ENCODE measurements at places on chromosomes 2 and 18.
A peak's percentile ranks its signal among the peaks of the same experiment; 100 is the strongest.

- DNase-seq = no peak
Measured at GRCh38 chr2:30664761-30665358, 142.4 kb downstream of the CAPN13 start.

DNA sequence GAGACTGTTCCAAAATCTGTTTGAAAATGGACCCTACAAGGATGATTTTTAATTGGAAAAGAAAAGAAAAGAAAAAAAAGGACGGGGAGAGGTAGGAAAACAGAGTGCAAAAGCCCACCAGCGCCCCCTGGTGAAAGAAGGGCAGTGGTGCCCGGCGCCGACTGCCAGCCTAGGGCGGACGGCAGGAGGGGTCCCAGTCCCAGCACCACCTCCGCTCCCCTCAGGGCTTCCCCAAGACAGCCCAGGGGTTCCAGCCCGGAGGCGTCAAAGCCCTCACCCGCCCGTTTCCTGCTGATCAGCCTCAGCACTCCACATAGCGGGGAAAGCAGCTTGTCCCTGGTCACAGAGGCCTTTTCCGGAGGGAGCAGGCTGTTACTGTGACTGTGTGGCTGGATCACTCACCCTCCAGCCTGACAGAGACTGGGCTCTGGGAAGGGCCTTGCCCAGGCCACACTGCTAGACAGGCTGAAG is 213.9 kb downstream of the TFCP2L1 start:
- DNase-seq = peak; percentile 96

DNA sequence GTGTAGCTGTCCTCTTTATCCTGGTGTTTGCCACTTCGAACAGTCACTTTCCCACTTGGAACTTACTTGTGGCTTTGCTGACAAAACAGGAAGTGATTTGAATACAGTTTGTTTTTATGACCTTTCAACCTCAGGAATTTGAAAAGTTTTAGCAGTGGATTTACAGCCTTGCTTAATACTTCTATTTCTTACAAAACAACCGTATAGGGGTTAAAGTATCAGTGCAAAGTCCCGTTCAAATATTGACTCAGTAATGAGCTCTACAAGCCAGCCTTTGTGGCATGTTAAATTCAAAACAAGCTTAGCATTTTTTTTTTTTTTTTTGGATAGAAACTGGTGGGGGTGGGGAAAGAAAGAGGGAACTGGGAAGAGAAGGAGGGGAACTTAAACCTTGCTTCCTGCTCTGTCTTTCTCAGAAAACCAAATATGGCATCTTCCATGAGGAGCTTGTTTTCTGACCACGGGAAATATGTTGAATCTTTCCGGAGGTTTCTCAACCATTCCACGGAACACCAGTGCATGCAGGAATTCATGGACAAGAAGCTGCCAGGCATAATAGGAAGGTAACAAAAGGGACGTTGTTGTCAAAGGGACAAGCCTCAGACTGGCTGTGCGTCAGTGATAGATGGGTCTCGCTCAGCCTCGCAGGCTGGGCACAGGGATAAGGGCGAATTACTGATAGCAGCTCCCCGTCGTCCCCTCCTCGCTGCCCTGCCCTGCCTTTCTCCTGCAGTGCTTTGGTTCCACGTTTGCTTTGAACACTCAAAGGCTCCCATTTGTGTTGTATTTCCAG is at the start of gene HNMT:
Gene HNMT, plus strand, starts transcription at position 408 of the 793 bp plus-strand sequence. Its CDS starts 19 bp downstream, at position 427.
- DNase-seq = peak; percentile 39

DNA sequence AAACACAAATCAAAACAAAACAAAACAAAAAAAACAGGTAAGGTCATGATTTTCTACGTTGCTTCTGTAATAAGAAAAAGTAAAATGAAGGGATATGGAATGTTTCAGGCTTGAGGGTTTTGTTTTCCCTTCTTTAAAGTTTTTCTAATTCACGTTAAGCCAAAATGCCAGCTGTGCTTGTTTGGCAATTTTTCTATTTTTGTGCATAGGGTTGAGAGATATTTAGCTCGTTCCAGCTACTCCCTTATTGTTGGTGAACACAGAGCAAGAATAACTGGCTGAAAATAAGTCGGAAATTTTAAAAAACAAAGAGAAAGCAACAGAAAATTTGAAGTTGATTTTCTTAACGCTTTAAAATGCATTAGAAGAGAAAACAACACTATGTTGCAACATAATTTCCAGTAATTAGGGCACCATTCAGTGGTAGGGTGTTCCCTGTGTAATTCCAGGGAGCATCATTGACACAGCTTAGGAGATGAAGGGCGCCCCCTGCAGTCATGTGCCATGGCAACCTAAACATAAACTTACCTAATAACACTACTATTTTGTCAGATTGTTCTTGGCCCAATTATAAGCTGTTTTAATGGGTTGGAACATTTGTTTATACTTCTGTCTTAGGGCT is 99.5 kb downstream of the DTNA start:
- DNase-seq = no peak

DNA sequence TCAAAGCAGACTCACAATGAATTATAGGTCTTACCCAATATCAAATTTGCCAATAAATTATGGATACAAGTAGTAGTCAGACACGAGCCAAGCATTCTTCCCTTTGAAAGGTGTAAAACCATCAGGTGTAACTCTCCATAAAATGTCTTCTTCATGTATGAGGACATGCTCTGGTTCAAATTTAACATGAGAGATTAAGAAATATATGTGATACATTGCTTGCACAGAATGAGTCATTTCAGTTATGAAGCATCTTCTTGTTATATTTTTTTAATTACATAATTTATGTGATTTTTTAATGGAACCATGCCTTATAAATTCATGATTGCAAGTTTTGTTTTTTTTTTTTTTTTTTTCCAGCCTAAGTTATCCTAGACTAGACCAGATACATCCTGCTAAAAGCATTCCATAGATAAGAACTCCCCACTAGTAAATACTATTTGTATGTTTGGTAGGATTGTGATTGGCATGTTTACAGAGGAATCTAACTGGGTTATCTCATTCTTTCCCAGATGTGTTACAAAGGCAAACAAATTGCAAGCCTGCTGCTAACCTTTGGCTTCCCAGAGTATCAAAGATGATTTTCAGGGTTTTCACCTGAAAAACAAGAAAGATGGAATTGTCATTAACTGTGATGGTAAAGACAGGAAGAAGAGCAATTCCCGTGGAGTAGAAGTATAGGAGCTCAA is 621.9 kb downstream of the XIRP2 start:
- DNase-seq = no peak

DNA sequence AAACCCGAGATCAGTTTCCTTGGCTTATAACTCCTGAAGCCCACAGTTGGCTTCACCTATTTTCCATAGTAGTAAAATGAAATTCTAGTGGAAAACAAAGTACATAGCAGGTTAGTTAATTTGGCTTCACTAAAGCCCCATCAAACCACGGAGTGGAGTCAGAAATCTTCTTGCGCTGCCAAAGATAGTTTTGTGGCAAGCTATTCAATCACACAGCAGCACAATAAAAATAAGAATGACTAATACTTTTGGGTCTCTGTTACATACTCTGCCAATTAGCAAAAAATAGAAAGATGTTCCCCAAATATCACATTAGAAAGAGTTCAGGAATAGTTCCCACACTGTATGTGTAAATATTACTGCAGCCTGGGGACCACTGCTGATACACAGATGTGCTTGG is 175.2 kb upstream of the NOL4 start:
- DNase-seq = no peak

DNA sequence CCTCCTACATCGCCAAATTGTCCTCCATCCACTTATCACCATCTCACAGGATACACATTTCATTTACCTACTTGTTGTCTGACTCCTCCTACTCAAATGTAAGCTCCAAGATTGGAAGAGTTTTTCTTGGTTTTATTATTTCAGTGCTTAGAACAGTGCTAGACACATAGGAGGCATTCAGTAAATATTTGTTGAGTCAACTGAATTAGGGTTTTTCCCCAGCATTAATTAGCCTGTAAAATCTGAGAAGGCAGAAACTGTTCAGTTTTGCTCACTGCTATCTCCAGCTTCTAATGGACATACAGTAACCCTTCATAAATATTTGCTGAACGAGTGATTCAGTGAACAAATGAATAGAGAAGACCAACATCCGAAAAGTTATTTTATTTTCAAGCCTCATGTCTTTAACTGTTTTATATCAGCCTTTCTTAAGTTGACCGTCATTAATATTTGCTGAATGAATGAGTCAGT is 800 bp downstream of the TTC21B start:
- no peak for DNase-seq

GRCh38 chr2:129299338-129299737 is 680.1 kb upstream of the RAB6C start:
- DNase-seq = no peak

DNA sequence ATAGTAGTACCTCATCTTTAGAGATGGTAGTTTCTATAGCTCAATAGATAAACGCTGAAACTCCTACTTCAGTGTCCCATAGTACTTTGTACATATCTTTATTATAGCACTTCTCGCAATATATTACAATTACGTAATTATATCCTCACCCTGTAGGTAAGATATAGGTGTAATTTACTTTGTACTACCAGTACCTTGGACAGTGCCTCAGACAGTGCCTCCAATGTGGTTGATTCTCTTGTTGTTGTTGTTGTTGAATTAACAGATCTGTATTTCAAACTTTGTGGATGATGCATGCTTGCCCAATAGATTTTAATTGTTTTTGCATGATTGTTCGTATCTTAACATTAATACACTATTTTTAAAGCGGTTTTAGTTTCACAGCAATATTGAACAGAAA is 188.6 kb downstream of the ARL6IP6 start:
- no peak for DNase-seq

- DNase-seq = no peak
Measured at GRCh38 chr2:204110338-204110741, 173.8 kb downstream of the ICOS start.

DNA sequence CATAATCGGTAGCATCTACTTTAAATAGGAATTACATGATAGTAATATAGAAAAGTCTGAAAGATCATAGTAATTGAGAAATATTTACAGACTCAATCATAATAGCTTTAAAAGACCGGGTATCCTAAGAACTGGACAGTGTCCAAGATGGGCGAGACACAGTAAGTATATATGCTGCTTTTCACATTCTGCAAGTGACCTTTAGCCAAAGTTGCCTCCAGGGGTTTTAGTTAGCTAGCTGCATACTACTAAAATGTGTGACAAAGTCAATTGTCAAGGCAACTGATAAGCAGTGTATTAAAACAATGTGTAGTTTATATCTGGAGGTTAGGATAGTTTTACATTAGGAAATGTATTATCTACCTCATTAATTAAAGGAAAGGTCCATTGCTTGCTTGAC is 24.6 kb downstream of the CD302 start:
- no peak for DNase-seq

DNA sequence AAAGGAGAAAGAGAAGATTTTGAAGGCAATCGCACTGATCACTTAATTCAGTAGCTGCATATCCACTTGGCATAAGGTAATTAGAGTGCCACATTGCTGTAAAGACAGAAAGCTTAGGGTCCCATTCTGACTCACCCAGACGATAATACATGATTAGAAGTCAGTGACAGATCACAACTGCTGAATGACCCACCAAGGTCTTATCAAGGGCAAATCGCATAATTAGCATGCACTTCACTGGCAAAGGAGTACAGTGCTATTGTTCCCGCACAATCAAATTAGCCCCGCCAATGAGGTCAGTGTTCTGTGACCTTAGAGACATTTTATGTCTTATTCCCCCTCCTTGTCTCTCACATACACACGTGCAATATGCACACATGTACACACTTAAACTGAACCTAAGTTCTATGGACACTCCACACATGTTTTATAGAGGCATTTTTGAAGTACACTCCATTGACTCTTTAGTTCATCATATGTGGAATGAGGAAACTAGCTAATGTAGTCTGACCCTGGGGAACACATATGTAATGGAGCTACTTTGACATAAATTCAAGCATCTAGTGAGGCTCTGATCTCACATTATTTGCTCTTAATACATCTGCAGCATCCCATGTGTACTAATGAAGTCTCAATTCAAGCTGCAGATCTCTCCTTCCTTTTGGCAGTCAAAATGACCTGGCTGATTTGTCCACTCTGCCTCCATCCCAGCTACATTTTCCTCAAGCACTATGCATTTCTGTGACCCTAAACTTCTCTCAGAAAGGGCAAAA is 673.8 kb upstream of the FANCL start:
- no peak for DNase-seq

GRCh38 chr2:234003972-234004617 is 46.4 kb upstream of the SPP2 start:
- no peak for DNase-seq

- DNase-seq = no peak
Measured at GRCh38 chr18:45462179-45462578, 153.1 kb upstream of the SLC14A2 start.

- DNase-seq = no peak
Measured at GRCh38 chr2:54768772-54769428, 45.4 kb downstream of the EML6 start.

DNA sequence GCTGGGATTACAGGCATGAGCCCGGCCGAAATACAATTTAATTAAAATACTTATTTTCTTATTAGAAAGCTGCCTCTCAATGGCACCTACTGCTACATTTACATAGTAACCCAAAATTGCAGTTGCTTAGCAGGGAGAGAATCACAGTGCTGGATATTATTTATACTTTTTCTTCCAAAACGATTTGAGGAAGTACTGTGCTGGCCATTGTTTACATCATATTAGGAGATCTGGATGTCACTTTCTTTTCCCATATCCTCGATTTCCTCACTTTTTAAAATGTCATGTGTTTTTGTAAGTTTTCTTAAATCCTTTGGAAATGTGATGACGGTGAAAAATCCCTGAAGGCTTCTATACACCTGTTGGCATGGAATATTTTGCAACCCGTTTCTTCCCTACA is 3.4 kb upstream of the SP3 start:
- DNase-seq = no peak

DNA sequence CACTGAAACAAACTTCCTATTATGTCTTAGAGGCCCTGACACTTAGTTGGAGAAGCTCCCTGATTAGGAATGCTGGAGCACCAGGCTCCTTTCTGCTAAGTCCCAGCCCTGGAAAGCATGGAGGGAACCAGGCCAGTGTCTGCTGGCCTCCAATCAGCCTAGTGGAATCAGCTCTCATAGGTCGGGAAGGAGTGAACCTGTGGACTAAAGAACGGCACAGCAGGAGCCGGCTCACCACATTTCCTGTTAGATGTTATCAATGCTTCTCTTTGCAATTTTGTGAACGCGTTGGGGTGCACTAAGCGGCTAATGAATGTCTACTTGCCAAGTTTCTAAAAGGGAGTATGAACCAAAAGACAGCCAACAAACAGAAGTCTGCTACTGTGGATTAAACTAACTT is 296.6 kb downstream of the NAPG start:
- no peak for DNase-seq

GRCh38 chr2:100050685-100051084 is 91.7 kb downstream of the AFF3 start:
- no peak for DNase-seq

DNA sequence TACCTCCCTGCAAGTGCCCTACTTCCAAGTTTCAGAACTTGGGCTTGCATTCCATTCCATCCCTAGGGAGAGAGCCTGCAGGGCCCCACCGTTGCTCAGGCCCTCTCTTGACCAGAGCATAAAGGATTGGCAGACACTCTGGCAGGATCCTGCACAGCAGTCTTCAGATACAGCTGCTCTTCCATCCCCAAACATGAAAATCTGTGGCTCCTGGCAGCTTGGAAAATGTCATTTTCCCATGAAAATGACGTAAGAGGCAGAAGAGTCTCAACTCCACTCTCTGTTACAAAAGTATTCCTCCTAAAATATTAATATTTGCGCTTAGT is 162.6 kb downstream of the GFPT1 start:
- DNase-seq = no peak

All from mesothelial cell of epicardium (in vitro differentiated cells).